ENCODE measurements at places on chromosomes 12 and 14.

GRCh38 chr12:2765608-2766007 lies 29.2 kb upstream of the FKBP4 start:
- no peak for DNase-seq

- no peak for DNase-seq
These were observed 205.8 kb upstream of the RTL1 start for GRCh38 chr14:101109347-101109638.

- DNase-seq: no peak
These were observed 61.7 kb downstream of the MYRFL start for GRCh38 chr12:69886715-69887114.

GRCh38 chr12:109595321-109595902 lies 21.8 kb downstream of the MVK start:
- DNase-seq: no peak

- DNase-seq: no peak
These were observed 51.3 kb downstream of the WBP11 start for GRCh38 chr12:14751986-14752385.

- no peak for DNase-seq
These were observed 417.6 kb downstream of the NOVA1 start for GRCh38 chr14:26180221-26180620.

Measured in stimulated activated CD8-positive, alpha-beta memory T cell treated with anti-CD3 and anti-CD28 coated beads, Interleukin-4, amount 100 ng/mL, for 1 hour (primary cell).